Globus pallidus (tissue), 1 donor: ENCODE measurements at places on chromosomes 3 and 15.

- DNase-seq, result no peak
Observed at GRCh38 chr15:101314336-101315125, 19.5 kb upstream of the SNRPA1 start.

DNA sequence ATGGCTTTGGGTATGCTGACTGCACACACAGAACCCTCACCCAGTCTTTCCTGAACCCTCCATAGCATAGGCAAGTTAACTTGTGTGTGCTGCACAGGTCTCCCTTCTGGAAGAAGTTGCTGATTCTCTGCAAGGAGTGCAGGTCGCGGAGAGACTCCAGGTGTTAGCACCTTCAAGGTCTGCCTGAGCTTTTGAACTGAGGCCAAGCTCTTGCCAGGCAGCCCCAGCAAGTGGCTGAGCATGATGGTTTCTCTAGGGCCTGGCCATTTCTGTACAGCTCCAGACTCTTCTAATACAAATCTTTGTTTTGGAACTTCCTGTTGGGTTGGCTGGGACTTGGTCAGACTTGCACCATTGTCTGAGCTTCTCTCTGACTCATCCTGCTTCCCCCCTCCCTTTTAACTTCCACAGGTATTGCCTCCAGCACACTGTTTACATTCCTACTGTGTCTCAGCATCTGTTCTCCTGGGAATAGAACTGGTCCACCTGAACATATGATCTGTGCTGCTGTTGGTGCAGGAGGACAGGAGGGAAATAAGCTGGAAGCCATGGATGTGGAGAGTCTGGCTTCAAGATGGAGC, 53.3 kb downstream of the KY start:
- no peak for DNase-seq

DNA sequence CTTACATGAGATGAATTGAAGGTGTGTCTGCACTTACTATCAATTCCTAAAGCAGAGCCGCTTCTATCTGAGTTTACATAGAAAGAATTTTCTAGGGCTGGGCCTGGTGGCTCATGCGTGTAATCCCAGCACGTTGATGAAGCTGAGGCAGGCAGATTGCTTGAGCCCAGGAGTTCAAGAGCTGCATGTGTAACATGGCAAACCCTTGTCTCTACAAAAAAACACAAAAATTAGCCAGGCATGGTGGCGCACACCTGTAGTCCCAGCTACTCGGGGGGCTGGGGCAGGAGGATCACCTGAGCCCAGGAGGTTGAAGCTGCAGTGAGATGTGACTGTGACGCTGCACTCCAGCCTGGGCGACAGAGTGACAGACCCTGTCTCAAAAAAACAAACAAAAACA, 18.1 kb upstream of the ATP13A3 start:
- DNase-seq, result no peak

DNA sequence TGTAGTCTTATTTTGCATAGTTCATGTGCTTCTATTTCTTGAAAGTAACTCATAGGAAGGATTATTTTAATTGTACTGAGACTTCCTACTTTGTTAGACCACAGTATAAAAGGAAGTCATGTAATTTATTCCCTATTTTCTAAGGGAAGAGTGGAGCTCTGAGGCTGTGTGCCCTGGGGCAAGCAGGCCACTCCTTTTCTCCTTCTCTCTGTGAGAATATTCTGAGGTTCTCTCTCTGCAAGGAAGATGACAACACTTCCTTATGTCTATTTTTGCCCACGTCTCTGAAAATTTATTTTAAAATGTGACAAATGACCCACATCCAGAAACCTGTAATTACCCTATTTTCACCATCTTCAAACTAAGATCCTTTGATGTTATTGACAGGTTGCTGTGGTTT, 11.0 kb downstream of the KCTD6 start:
- DNase-seq, result no peak

GRCh38 chr3:4163011-4163410, 140.2 kb upstream of the SETMAR start:
- DNase-seq, result no peak

GRCh38 chr15:66859688-66860253, 157.7 kb downstream of the SMAD6 start:
- DNase-seq, result no peak
